ENCODE measurements at places on chromosomes 4 and X.

DNA sequence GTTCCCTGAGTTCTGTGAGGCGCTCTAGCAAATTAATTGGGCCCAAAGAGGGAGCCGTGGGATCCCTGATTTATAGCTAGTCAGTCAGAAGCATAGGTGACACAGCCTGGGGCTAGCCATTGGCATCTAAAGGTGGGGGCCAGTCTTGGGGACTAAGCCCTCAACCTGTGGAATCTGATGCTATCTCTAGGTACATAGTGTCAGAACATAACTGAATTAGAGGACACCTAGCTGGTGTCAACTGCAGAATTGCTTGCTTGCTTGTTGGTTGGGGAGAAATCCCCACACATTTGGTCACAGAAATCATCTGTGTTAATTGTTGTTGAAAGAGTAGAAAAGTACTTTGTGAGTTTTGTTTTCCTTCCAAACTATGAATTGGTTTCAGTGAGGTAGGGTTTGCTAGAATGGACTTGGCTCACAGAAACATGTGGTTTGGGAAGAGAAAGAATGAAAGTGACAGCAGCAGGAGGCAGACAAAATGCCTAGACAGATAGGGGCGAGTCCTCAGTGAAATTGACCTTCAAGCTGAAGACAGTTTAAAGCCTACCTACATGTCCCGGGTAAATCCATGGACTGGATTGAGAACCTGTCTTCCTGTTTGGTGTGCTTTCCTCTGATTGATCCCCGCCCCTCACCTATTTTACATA, 12.8 kb upstream of the GPR82 start:
- no peak for DNase-seq

DNA sequence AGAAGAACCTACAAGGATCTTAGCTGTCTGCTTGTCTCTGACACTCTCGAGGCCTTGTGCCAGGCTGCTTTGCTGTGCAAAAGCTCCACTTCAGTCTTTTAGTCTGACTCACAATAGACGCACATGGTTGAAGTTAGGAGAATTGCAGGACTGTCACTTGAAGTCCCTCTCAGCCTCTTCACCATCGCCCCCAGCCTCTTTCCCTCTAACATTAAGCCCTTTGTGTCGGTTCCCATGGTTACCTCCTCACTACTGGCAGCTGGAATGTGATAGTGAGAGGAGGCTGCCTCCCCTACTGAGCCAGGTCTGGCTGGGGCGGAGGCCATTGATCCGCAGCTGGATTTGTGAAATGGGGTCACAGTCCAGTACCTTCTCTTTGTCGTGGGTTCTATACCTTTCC, 201.8 kb downstream of the SOWAHB start:
- no peak for DNase-seq

DNA sequence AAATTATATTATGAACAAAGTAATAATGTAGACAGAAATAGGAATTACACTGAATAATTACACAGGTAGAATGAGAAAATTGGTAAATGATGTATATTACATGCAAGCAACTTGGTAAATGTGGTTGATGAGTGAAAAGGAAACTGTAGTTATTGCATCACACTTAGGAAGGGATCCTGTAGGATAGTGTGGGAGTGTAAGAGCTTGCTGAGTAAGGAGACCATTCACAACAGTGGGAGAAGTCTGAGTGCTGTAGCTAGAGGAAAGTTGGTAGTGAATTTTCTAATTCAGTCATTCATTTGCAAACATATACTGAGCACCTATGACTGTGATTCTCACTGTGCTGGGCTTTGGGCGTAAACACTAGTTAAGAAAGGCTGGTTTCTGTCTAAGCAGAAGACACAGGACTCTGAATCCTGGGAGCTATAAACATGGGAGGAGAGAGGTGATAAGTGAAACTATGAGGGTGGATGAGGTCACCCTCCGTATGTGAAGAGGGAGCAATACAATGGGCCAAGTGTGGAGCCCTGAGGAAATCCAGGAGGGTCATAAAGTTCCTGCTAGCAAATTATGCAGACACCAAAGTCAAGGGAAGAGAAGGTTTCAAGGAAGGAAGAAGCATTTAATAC, 14.2 kb upstream of the CPE start:
- no peak for DNase-seq

- DNase-seq: no peak
Observed at GRCh38 chr4:48296365-48296764, 26.7 kb upstream of the TEC start.

DNA sequence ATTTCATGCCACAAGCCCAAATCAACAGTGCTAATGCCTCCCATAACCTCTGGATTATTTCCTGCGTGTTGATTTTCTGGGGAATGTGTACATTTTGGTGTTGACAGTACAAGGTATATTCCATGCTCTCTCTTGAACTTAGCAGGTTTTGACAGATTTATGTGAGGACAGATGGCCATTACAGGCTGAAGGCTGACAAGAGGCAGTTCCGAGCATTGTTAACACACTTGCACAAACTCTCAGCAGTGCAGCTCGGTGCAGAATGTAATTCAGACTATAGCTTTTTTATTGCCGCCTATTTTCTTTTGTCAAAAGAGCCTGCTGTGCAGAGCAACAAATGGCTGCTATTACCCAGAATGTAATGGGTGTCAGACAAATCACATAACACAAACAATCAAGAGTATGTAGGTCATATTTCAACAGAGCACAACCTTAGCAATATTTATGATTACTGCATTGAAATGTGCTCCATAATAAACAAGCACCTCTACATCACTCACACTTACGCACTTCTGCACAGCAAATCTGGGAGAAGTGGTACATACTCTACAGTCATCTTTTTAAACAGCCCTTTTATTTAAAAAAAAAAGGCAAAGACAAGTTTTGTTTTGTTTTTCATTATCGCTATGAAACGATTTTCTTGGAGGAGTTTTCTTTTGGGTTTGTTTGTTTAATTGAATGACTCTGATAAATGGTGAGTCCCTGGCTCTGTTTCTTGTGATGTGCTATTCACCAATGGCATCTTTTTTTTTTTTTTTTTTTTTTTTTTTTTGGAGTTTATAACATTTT, 71.6 kb downstream of the PPARGC1A start:
- peak; percentile 49 for DNase-seq

- no peak for DNase-seq
Observed at GRCh38 chr4:56941403-56941802, 33.7 kb downstream of the REST start.

DNA sequence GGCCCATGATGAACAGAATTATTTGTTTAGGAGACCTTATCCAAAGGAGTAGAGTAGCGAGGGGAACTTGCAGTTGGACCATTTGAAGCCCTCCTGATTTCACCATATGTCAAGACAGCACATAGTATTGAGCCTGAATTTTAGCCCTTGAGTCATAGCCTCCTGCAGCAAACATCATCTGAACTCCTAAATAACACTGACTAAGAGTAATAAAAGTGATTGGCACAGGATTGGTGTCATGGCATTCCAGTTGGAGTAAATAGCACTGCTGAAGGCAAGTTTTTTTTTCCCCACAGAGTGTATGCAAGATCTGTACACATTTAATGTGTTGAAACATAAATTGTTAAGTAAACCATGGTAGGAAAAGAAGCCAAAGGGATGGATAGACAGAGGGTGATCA, 89.0 kb downstream of the COMMD8 start:
- DNase-seq: no peak

DNA sequence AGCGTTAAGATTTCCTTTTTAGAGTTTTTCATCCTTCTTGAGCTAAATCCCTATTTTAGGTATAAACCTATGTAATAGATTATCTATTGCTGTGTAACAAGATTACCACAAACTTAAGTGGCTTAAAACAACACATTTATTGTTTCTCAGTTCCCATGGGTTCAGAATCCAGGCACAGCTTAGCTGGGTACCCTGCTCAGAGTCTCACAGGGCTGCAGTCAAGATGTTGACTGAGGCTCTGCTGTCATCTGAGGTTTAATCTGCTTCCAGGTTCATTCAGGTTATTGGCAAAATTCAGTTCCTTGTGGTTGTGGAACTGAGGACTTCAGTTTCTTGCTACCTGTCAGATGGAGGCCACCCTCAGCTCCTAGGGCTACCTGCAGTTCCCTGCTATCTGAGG, 60.9 kb downstream of the GK start:
- DNase-seq: no peak

GRCh38 chrX:10158279-10159144, 1.7 kb downstream of the CLCN4 start:
- DNase-seq: no peak

- DNase-seq: no peak
Observed at GRCh38 chr4:74402692-74403456, 37.9 kb downstream of the EREG start.

GRCh38 chr4:14984448-14984847, 17.8 kb upstream of the CPEB2 start:
- DNase-seq: no peak

DNA sequence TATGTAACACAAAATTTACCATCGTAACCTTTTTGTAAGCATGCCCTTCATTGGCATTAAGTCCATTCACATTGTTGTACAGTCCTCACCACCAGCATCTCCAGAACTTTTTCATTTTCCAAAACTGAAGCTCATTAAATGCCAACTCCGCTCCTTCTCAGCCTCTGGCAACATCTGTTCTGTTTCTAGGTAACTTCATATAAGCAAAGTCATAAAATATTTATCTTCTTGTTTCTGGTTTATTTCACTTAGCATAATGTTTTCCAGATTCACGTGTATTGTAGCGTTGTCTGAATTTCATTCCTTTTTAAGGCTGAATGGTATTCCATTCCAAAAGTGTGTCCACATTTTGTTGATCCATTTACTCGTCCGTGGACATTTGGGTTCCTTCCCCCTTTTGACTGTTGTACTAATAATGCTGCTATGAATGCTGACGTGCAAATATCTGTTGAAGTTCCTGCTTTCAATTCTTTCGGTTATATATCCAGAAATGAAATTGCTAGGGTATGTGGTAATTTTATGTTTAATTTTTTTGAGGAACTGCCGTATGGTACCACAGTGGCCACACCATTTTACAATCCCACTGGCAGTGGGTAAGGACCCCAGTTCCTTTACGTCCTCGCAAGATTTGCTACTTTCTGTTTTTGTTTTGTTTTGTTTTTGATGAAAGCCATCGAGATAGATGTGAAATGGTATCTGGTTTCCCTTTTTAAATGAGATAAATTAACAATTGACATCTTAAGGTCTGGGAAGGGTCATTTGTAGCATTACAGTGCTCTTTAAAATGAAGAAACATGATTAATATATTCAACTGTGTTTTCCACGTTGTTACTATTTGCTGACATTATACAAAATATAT, 63.4 kb downstream of the PTTG2 start:
- no peak for DNase-seq

DNA sequence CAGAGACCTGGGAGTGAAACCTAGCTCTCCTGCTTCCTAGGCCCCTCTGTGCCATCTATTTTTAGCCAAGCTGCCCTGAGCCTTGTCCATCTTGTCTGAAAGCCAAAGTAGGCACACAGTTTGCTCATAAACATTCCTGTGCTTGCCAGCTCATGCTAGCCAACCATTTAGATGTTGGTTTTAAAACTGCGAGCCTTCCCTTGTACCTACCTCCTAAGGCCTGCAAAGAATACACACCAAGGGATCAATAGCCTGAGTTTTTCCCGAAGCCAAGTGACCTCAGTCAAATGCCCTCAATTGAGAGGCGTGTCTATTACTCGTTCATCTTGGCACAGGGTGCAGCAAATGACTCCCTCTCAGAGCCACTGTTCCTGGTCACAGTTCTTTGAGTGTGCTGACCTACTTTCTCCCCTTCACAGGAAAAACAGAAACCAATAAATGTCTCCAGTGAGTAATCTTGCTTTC, 48.5 kb downstream of the ZCCHC12 start:
- no peak for DNase-seq

GRCh38 chr4:137735561-137736104, 203.3 kb upstream of the PCDH18 start:
- DNase-seq: no peak

DNA sequence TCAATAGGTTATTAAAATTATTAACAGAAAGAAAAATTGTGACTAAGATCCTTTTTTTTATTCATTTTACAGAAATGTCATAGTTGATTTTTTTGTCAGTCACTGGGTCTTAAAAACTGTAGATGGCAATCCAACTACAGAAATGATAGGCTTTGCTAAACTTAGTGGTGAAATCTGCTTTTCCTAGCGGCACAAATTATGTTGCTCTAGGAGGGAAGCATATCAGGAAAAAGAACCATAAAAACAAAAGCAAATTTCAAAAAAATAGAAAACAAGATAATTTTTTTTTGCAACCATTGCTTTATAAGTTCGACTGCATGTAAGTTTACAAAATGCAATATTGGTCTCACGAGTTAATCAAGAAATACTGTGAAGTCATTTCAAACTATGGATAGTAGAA, 443.5 kb upstream of the IGFBP7 start:
- no peak for DNase-seq

GRCh38 chr4:1246901-1247863, 1.7 kb downstream of the CTBP1 start:
- no peak for DNase-seq

GRCh38 chrX:154373340-154374306, 811 bp downstream of the FLNA start:
- peak; percentile 35 for DNase-seq

DNA sequence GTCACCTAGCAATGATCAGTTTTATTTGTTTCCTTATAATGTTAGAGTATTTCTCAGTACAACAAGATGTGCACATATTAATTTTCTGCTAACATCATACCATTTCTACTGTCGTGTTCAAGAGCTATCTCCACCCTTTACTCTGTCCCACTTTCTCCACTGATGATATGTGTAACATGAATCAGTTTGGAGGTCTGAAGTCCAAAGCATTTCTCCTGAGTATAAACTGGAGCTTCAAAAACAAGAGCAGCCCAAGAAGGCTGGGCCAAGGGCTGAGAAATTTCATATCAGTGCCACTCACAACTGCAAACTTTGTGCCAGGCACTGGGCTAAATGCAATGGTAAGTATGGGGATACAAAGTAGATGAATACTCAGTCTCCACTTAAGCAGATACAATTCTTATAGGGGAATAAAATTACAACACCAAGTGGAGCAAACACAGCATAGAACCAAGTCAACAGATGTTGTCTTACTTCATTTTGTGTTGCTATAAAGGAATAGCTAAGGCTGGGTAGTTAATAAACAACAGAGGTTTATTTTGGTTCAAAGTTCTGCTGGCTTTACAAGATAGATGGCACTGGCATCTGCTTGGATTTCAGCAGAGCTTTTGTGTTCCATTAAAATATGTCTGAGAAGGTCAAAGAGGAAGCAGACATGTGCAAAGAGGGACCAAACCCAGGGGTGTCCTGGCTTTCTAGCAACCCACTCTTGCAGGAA, 44.2 kb downstream of the AMELX start:
- DNase-seq: no peak

Measured in NCI-H1436 treated with DMSO at 0.1 percent for 48 hours (cell line).